Liver (tissue), 10 donors: ENCODE measurements at places on chromosomes 5 and 9.

DNA sequence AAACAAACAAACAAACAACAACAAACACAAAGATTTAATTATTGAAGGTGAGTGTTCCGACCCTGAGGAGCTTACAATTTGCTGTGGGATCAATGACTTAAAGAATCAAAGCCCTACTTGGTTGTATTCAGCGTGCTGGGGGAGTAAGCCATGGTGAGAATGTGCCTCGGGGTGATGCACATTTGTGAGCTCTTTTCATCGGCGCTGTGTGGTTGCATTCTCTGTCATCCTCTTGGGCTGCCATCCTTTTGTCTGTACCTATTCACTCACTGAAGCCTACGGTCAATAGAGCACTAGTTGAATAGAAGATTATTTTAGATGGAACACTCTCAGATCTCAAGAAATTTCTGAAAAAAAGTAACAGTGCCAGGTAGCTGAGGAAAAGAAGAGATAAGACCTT is 203.9 kb downstream of the CTNND2 start:
- no peak overlapping the region for H3K27ac ChIP-seq
- H3K36me3 ChIP-seq: no peaks in the 10 kb centered on the region
- no peak overlapping the region for H3K4me3 ChIP-seq
- H3K4me1 ChIP-seq: no peaks in the 10 kb centered on the region

GRCh38 chr9:137750566-137750965 is 127.0 kb upstream of the CACNA1B start:
- no peak for DNase-seq
- peaks cover 2% of the 10 kb centered on the region for H3K4me1 ChIP-seq
- no peaks in the 10 kb centered on the region for H3K27me3 ChIP-seq

DNA sequence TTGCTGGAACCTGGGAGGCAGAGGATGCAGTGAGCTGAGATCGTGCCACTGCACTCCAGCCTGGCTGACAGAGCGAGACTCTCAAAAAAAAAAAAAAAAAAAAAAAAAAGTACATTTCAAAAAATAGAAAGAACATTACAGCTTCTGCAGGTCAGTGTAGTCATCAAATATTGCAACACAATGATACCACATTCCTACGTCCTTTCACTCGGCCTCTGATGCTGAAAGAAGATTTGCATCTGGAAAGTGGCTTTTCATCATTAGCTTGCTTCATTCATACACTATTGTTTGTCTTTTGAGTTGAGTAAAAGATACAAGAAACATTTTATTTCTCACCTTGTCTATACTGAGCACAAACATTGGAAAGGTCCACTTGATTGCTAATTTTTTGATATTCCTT is 59.6 kb upstream of the CPLANE1 start:
- no peak overlapping the region for H3K4me3 ChIP-seq
- H3K4me1 ChIP-seq: no peaks in the 10 kb centered on the region
- peaks cover 15% of the 10 kb centered on the region for H3K36me3 ChIP-seq
- no peak overlapping the region for H3K27ac ChIP-seq

- DNase-seq: no peak
- no peaks in the 10 kb centered on the region for H3K4me1 ChIP-seq
- H3K4me3 ChIP-seq: no peak overlapping the region
- no peaks in the 10 kb centered on the region for H3K36me3 ChIP-seq
- no peaks in the 10 kb centered on the region for H3K27me3 ChIP-seq
- H3K27ac ChIP-seq: no peak overlapping the region
These were observed 46.8 kb upstream of the OTULINL start for GRCh38 chr5:14534773-14535172.

DNA sequence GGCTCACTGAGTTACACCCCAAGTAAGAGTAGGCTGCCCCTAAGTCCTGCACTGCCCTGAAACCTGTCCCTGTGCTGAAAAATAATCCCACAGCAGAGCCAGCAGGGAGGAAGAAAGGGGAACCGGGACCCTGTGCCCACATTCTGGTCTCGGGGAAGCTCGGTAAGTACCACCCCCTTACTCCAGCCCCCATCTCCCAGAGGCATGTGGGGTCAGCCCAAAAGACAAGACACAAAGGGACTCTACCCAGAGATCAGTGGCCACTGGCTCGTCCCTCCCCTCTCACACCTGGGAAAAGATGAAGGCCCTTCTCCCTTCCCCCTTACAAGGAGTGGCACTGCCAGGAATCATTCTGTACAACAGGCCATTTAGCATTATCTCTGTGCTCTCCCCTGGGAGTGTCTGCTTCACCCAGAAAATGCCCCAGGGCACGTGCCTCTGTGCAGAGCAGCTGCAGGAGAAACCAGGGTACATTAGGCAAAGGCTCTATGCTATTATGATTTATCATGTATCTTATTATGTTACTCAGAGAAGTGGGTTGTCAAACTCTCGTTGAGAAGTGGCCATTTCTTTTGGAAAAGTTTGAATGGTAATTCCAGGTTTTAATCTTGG is 71.3 kb downstream of the NDFIP1 start:
- H3K27me3 ChIP-seq: no peaks in the 10 kb centered on the region
- no peaks in the 10 kb centered on the region for H3K36me3 ChIP-seq
- H3K4me1 ChIP-seq: no peaks in the 10 kb centered on the region
- DNase-seq: no peak
